ENCODE measurements at places on chromosomes 3 and 15. TPM values are rescaled to one million over a fixed set of nuclear protein-coding genes. Genes with fewer than 3 reads are reported as not detected.

DNA sequence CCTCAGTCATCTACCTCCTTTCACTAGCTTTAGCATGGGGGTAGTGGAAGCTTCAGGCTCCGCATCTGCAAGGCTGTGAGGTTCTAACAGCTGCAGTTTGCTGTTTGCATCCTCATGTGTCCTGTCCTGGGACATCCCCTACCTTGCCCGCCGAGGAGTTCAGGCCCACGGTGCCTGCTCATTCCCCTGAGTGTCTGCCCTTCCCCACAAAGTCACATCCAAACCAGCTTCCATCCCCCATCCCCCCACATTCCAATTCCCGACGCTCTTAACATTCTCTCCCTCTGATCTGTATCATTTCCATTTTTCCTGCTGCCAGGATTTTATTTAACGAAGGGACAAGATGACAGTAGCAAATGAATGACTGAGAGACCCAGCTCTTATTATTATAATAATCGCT lies 43.8 kb downstream of the HRH1 start:
- no peak for DNase-seq

CCR9 gene
- total RNA-seq: 0.31 TPM

FGD5 gene
- total RNA-seq: 57.4 TPM

DNA sequence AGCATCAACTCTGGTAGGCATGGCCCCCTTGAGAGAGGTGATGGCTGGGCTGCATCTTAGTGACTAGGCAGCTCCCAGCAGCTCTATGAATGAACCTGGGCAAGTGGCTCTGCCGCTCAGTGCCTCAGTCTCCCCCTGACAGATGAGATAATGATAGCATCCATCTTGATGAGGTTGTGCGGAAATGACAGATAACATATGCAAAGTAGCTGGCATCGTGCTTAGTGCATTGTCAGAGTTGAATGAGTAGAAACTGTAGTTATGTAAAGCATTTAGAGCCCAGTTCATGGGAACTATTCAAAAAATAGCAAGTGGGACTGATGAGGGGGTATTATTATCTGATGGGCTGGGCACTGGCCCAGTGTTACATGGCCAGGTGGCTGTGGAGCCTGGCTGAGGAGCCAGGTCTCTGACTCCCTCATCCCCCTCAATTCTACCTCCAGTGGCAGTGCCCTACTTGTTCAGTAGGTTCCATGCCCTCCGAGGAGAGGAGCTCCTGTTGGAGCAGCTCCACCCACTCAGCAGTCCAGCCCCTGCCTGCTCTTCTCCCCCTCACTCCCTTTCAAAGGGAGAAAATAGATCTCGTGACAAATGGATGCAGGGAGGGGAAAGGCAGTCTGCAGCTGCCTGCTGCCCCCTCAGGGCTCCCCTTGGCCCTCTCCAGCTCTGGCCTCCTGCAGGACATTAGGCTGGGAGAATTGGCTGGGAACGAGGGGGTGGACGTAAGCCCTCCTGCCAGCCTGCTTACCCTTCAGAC lies 6.6 kb downstream of the PRKCD start:
- DNase-seq: no peak

GRCh38 chr3:111047042-111047441 lies 24.6 kb upstream of the NECTIN3 start:
- DNase-seq: no peak

DNA sequence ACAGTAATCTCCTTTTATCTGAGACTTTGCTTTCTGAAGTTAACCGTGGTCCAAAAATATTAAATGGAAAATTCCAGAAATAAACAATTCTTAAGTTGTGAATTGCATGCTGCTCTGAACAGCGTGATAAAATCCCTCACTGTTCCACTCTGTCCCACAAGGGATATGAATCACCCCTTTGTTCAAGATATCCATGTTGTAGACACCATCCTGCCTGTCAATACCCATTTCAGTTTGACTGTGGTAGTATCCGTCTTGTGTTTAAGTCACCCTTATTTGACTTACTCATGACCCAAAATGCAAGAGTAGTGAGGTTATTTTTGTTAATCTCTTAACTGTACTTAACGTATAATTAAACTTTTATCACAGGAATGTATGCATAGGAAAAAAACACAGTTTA lies 435.0 kb downstream of the SHQ1 start:
- DNase-seq: no peak

SCAANT1 gene
- not detected for total RNA-seq

DNA sequence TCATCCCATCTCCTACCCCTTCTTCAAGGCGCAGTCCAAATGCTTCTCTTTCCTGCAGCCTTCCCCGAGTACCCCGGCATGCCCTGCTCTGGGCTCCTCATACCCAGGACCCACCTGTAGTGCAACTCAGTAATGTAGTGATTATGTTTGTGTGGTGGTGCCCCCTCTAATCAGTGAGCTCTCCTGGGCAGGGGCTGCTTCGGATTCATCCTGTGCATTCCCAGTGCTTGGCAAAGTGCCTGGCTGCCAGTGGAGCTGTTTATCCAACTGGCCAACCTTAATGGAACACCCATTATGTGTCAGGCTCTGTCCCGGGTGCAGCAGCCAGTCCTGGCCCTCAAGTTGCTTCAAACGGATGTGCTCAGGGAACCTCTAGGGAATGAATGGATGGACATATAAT lies 174.4 kb upstream of the LINGO1 start:
- no peak for DNase-seq

GRCh38 chr3:57274845-57275244 lies 17.6 kb downstream of the ASB14 start:
- no peak for DNase-seq

- DNase-seq: no peak
Observed at GRCh38 chr3:46440531-46441294, 24.0 kb downstream of the LTF start.

LYZL4 gene
- not detected for total RNA-seq

DNA sequence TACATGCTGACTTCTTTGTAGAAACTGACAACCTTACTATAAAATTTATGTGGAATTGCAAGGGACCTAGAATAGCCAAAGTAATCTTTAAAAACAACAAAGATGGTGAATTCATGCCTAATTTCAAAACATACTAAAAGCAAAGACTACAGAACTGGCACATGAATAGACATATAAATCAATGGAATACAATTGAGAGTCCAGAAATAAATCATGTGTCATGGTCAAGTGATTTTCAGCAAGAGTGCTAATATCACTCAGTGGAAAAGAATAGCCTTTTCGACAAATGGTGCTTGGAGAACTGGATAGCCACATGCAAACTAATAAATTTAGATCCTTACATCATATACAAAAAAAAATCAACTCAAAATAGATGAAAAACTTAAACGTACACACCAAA lies 8.7 kb downstream of the IMPG2 start:
- DNase-seq: no peak

A4GNT gene
- total RNA-seq: not detected

GRCh38 chr3:45751537-45752242 lies 44.6 kb downstream of the SLC6A20 start:
- no peak for DNase-seq

DNA sequence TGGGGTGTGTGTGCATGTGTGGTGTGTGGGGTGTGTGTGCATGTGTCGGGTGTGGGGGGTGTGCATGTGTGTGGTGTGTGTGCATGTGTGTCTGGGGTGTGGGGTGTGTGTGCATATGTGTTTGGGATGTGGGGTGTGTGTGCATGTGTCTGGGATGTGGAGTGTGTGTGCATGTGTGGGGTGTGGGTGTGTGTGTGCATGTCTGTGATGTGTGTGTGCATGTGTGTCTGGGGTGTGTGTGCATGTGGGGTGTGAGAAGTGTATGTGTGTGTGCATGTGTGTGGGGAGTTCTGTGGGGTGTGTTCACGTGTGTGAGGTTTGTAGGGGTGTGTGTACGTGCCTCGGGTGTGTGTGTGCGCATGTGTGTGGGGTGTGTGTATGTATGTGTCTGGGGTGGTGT lies 6.7 kb upstream of the OCA2 start:
- no peak for DNase-seq

DNA sequence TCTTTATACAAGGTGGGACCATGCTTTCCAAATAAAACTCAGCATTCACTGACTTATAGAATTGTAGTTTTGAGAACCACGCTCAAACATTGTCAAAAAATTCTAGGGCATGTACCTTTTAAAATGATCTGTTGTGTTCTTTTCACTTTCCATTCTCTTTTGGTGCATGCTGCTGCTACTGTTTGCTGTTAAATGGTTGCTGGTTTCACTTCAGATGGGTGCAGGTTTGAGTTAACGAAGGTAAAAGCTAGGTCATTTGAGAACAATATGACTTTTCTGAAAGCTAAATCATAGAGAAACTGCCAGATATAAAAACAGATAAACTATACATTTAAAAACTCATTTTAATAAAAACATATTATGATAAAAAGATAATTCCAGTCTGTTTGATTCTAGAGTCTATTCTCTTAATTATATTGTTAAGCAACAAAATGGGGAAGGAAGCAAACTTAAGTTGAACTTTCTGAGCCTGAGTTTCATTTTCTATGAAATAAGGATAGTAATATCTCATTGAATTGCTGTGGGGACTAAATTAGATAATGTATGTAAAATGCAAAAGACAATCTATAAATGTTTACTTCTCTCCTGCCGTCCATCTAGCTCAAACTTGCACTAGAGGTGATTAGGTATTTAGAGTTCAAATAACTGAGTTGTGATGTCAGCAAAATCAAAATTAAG lies 82.4 kb downstream of the OXSM start:
- DNase-seq: no peak

ITIH3 gene
- 22.0 TPM for total RNA-seq

DNA sequence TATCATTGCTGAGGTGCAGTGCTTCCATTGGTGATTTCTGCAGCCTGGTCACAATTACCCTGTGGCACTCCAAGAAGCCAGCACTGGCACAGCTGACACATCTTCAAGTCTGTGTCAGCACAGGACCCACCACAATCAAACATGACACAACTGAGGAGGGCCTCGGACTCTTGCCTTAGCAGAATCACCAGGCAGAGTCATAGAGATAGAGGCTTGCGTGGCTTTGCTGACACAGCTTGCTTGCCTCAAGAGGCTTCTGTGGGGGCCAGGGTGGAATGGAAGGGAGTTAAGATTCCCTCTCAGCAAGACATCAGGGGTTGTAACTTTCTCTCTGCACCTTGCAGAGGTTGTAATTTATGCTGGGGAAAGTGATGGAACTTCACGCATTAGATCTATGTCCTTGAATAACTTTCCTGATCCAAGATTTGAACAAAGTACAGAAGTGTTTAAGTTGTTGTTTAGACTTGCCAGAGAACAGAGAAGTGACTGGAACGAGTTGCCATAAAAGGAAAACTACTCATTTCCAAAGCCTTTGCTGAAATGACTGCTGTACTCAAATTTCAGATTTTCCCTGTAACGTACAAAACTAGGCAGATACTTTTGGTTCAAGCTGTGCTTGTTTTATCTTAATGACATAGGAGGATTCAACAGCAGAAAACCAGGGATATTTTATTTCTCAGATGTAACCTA lies 170.7 kb downstream of the DIPK2A start:
- DNase-seq: no peak

CHRM5 gene
- total RNA-seq: 0.18 TPM

DNA sequence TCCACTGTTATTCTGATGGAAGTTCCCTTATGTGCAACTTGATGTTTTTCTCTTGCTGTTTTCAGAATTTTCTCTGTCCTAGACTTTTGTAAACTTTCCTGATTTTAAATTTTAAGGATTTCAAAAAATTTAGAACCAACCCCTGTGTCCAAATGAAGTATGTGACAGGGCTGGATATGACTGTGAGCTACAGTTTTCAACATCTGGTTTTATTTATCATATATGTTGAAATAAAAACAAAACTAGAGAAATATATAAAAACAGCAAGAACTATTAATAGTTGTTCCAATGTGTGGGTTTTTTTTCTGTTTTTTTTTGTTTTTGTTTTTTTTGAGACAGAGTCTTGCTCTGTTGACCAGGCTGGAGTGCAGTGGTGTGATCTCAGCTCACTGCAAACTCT lies 47.4 kb upstream of the PSMD6 start:
- DNase-seq: no peak

PLSCR2 gene
- total RNA-seq: 0.71 TPM

- DNase-seq: no peak
Observed at GRCh38 chr3:77271306-77271705, 231.4 kb downstream of the ROBO2 start.

- no peak for DNase-seq
Observed at GRCh38 chr3:29370476-29371420, 89.9 kb downstream of the RBMS3 start.

DNA sequence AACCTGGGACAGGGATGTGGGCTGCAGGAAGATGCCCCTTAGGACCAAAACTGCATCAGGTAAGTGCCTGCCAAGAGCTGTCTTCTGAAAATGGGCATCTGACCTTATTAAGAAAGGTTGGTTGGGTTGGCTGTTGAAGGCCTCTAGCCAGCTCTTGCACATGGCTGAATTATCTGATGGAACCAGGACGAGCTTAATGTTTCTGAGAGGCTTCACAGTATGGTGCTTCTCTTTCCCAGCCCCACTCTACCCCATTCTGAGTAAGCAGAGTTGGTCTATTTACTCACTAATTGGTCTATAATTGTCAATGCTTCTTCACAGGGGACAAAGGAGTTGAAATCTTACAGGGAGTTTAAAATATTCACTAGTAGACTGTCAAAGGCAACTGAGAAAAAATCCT lies 48.4 kb downstream of the DTWD1 start:
- no peak for DNase-seq

GRCh38 chr15:58686286-58686685 lies 63.2 kb downstream of the ADAM10 start:
- no peak for DNase-seq

DNA sequence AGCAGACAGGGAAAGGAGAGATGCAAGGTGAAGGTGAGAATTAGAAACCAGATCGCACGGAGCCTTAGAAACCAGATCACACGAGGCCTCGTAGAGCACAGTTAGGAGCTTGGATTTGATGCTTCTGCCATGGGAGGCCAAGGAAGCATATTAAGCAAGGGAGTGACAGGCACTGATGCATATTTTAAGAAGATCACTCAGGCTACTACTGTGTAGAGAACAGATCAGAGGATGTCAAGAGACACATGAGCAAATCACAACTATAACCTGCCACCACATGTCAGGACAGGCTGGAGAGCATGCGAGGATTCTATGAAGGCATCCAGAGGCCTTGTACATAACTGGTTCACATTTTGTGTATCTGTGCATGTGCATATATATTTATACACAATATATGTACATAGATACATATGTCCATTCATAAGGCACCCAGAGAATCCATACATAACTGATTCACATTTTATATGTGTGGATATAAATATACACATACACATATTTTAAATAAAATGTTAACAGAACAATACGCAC lies 99.6 kb upstream of the FHIT start:
- DNase-seq: no peak

DNA sequence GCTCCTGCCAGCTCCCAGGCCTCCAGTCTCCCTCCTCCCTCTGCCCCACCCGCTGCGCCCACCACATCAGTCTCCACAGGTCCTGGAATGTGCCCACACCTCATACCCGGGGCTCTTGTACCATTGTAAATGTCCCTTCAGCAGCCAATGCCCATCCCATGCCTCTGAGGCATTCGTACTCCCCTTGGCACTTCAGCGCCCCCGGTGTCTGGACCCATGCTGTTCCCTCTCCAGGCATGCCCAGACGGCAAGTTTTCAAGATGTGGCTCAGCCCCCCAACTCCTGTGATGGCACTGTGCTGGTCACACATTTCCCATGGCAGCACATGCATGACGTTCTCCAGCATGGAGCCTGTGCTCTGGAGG lies 13.3 kb downstream of the PLXND1 start:
- DNase-seq: no peak

GRCh38 chr15:38668898-38669391 lies 104.3 kb upstream of the RASGRP1 start:
- DNase-seq: no peak

ESYT3 gene
- total RNA-seq: 12.6 TPM

- DNase-seq: no peak
Observed at GRCh38 chr3:36379872-36380220, 458 bp upstream of the STAC start.

GRCh38 chr3:45413172-45413765 lies 24.9 kb downstream of the LARS2 start:
- no peak for DNase-seq

HYAL1 gene
- 19.4 TPM for total RNA-seq

DOCK3 gene
- total RNA-seq: 6.2 TPM

SPATA12 gene
- total RNA-seq: not detected

All from sciatic nerve (tissue), 2 donors.